ENCODE measurements at places on chromosomes 3 and 15. TPM values are rescaled to one million over a fixed set of nuclear protein-coding genes. Genes with fewer than 3 reads are reported as not detected.

Gene TNFSF10
- polyA plus RNA-seq: 169 TPM

Gene FOXB1
- polyA plus RNA-seq: not detected

Gene TM4SF18
- polyA plus RNA-seq: 0.27 TPM

Gene DUOXA2
- polyA plus RNA-seq: 7.5 TPM

Gene FEZF2
- not detected for polyA plus RNA-seq

Gene SPINK8
- not detected for polyA plus RNA-seq

Gene C2CD4A
- polyA plus RNA-seq: not detected

Gene CLASP2
- 6.9 TPM for polyA plus RNA-seq

Gene SLCO2A1
- polyA plus RNA-seq: 7.9 TPM

Gene INKA1
- polyA plus RNA-seq: 0.67 TPM

Gene PLCL2
- 16.2 TPM for polyA plus RNA-seq

Gene CILP
- 0.72 TPM for polyA plus RNA-seq

Gene PLSCR5
- not detected for polyA plus RNA-seq

Gene GAP43
- polyA plus RNA-seq: 2.1 TPM

Gene FRMD5
- 1.1 TPM for polyA plus RNA-seq

Gene NME9
- polyA plus RNA-seq: 0.84 TPM

Gene ALG1L2
- polyA plus RNA-seq: 0.07 TPM

GRCh38 chr15:72980661-72981060 is 71.6 kb upstream of the NEO1 start:
- DNase-seq: no peak

DNA sequence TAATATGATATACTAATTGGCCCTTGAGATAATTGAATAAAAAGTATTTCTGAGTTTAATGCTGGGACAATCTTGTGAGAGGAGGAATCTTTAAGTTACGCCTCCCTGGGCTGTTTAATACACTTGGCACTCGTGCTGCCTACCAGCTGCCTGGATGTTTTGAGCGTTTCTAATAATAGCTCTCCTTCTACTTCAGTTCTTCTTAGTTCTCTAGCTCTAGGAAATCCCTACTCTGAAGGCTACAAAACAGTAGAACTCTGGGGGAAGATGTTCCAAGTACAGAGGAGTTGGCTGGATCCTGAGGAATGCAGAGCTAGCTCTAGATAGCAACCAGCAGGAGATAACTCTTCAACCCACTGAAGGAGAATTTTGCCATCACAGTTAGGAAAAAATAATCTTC is 3.5 kb downstream of the NAALADL2 start:
- no peak for DNase-seq

GRCh38 chr3:150300388-150300787 is 107.7 kb upstream of the TSC22D2 start:
- DNase-seq: no peak

- DNase-seq: no peak
Measured at GRCh38 chr15:48176112-48176511, 2.0 kb downstream of the MYEF2 start.

GRCh38 chr3:54570008-54570407 is 357.9 kb downstream of the LRTM1 start:
- DNase-seq: no peak

DNA sequence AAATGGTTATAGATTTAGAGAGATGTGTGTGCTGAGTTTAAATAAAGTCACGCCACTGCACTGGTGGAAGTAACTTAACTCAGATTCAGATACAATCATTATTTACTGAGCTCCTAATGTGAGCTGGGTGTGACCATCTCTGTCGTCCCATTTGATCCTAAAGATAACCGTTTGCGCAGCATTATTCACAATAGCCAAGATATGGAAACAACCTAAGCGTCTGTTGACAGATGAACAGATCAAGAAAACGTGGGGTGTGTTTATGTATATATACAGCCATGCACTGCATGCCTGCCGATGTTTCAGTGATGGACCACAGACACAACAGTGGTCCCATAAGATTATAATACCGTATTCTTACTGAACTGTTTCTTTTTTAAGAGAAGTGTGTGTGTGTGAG is 71.2 kb downstream of the TAMM41 start:
- no peak for DNase-seq

- DNase-seq: no peak
Measured at GRCh38 chr3:156448300-156448699, 106.6 kb downstream of the SSR3 start.

GRCh38 chr3:18501679-18502343 is 76.7 kb upstream of the SATB1 start:
- DNase-seq: no peak

DNA sequence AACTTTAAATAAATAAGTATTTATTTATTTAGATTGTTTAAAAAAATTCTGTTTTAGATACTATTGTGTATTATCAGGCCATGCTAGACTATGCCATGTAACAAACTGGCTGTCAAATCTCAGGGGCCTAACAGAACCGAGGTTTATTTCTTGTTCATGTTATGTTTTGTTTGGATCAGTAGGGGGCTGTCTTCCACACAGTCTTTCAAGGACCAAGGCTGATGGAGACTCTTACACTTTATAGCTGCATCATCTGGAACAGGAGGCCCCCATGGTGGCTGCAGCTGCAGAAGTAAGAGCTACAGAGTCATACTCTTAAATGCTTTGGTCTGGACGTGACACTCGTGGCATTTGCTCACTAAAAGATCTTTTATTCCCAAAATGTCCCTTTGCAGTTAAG is 33.0 kb upstream of the ARL14 start:
- DNase-seq: no peak

DNA sequence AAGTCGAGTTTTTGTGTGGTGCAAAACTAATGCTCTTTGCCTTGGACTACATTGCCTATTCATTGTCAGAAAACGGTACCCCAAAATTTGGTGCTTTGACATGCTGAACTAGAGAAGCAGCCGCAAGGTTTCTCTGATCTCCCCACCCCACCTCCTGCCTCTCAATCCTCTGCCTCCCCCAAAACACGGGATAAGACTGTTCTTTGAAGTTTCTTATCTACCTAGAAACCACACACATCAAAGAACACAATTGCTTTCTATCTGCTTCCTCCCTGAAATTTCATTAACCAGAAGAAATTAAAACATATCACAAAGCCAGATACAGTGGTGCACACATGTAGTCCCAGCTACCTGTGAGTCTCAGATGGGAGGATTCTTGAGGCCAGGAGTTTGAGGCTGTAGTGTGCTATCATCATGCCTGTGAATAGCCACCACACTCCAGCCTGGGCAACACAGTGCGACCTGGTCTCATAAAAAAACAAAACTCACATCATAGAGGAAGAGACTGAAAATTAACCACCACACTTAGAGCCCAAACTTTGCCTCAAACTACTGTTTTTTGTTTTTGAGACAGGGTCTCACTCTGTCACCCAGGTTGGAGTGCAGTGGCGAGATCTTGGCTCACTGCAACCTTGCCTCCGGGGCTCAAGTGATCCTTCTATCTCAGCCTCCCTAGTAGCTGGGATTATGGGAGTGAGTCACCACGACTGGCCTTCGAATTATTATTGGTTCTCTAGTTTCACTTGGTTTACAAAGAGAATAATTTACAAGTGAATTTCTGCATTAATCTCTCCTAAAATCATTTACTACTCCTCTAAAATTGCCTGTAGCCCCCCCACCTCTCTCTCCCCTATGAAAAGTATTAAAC is 2.7 kb upstream of the PCNP start:
- no peak for DNase-seq

DNA sequence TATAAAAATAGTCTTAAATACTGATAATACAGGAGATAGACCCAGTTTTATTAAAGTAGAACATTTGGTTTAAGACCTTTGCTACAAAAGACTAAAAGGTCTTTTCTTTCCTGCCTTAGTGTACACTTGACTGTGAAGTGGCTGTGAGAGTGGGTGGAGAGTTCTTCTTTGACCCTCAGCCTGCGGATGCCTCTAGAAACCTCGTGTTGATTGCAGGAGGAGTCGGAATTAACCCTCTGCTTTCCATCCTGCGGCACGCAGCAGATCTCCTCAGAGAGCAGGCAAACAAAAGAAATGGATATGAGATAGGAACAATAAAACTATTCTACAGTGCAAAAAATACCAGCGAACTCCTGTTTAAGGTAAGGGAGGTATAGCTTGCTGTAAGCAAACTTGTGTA is 36.5 kb downstream of the OXNAD1 start:
- no peak for DNase-seq

DNA sequence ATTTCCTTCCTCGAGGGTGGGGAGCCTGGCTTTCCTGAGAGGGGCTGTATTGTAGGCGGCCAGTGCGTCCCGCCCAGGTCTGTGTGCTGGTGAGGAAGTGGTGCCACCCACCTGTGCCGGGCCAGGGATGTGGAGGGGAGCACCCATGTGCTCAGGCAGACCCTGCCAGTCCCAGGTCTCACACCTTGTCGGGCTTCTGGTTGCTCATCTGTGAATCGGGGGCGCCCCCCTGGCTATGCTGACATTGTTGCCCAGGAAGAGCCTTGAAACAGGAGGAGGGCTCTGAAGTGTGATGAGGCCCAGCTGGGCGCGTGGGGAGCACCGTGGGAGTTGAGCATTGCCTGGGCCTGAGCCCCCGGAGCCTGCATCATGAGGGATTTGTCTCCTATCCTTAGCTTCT is 4.8 kb downstream of the FBLN2 start:
- DNase-seq: no peak
